ENCODE measurements at places on chromosomes 4 and X. TPM values are rescaled to one million over a fixed set of nuclear protein-coding genes. Genes with fewer than 3 reads are reported as not detected.

DNA sequence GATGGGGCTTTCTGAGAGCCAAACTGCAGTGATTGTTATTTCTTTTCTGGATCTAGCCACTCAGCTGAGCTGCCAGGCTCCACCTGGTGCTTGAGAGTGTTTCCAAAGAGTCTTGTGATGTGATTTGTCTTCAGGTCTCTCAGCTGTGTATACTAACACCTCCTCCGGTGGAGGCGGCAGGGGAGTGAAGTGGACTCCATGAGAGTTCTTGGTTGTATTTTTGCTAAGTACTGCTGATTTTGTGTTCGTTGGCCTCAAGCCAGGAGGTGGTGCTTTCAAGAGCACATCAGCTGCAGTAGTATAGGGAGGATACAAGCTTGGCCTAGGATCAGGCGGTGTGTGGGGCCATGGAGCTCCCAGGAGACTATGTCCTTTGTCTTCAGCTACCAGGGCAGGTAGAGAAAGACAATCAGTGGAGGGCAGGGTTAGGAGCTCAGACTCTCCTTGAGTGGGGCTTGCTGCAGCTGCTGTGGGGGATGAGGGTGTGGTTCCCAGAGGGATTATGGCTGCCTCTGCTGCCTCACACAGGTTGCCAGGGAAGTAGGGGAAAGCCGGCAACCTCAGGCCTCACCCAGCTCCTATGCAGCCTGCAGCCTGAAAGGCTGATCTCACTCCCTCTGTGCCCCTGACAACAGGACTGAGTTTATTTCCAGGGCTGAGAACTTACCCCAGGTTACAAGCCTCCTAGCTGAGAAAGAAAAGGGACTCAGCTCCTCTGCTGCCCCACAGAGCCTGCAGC is 62.4 kb downstream of the NPFFR2 start:
- no peaks in the 10 kb centered on the region for H3K4me1 ChIP-seq
- no peaks in the 10 kb centered on the region for H3K36me3 ChIP-seq
- peak; percentile 4 for DNase-seq

DNA sequence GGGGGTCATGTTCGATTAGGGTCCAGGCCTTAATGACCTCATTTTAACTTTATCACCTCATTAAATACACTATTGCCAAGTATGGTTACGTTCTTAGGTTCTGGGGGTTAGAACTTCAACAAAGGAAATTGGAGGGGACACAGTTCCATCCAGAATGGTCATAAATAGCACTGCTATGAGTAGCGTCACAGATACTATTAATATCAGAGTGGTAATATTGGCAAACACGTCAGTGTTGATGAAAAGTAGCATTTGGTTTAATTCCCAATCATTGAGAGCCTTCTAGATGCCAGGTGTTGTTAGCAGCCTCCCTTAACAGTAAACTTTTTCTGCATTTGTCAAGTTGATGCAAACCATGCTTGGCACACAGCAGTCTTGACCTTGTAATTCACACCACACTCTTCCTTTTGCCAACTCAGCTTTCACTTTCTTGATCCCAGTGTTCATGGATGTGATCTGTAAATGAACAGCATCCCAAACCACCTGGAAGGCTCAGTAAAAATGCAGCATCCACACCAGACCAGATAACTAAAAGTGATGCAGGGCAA is 912.5 kb upstream of the TENM3 start:
- H3K27ac ChIP-seq = no peak overlapping the region
- DNase-seq = no peak
- no peak overlapping the region for H3K4me3 ChIP-seq
- H3K4me1 ChIP-seq = no peaks in the 10 kb centered on the region
- H3K36me3 ChIP-seq = no peaks in the 10 kb centered on the region
- H3K27me3 ChIP-seq = no peaks in the 10 kb centered on the region

NIPAL1 gene
- 2.2 TPM for total RNA-seq

FGA gene
- total RNA-seq = 0.49 TPM

DNA sequence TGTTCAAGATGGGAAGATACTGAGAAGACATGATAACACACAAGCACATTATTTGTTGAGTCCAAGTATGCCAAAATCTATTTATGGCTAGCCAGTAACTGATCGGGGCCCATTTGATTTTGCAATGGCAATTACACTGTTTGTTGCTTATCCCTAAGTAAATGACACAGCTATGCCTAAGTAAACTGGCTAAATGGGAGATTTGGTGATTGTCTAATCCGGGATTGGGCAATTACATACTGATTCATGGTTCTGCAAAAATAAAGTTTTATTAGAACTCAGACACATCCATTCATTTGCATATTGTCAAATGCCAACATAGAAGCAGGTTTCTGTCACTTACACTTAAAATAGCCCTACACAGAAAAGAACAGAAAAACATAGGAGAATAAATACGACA is 140.2 kb upstream of the TBL1X start:
- H3K27me3 ChIP-seq = peaks cover 8% of the 10 kb centered on the region
- no peaks in the 10 kb centered on the region for H3K4me1 ChIP-seq
- H3K27ac ChIP-seq = no peak overlapping the region
- DNase-seq = no peak
- no peaks in the 10 kb centered on the region for H3K36me3 ChIP-seq

NLRP2B gene
- total RNA-seq = 0.04 TPM

DNA sequence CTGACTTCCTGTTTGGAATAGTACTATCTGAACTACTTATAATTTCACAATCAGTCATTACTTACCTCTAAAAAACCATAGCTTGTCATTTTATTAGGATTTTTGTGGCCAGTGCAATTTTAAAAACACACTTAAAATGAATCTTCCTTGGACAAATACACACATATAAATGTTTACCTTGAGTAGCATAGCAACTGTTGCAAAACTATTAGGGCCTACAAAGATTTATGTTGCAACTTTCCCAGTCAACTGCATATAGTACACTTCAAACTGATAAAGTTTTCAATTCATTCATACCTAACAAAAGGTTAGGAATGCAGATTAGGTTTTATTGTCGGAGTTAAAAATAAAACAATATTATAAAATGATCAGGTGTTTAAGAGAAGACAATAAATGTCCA is 193.0 kb downstream of the PDGFC start:
- no peak overlapping the region for H3K4me3 ChIP-seq
- H3K4me1 ChIP-seq = peaks cover 6% of the 10 kb centered on the region
- no peaks in the 10 kb centered on the region for H3K27me3 ChIP-seq
- H3K36me3 ChIP-seq = no peaks in the 10 kb centered on the region

DNA sequence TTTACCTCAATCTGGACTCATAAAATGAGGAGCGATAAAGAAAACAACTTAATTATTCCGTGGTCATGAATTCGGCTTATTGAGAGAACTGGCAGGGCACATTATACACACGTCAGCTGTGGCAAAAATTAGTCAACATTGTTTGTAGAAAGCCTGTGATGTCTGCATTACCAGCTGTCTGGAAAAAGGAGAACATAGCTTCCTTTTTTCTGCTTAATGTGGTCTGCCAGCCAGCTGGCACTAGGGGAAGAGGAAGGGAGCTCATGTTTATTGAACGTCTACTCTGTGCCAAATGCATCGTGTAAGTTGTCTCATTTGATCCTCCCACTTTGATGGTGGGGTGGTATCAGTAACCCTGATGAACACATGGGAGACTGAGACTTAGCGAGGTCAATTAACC is 367.6 kb downstream of the ARHGAP24 start:
- peak; percentile 94 for DNase-seq

DNA sequence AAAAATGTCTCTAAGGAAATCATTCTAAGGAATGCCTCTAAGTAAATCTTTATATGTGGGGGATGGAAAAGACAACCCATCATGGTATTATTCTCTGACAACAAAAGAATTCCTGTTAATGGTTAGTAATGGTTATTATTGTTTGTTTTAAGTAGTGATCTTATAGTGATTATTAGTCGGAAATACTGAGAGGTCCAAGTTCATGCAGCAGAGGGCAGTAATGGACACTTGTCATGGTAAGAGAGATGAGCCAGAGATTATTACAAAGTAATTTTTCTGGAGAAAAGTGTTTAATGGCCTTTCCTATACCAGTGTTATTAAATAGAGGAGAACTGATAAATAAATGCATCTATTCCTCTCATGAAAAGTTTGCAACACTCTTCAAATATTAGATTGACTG is 8.1 kb upstream of the DKK2 start:
- H3K36me3 ChIP-seq = no peaks in the 10 kb centered on the region
- no peaks in the 10 kb centered on the region for H3K27me3 ChIP-seq
- no peak overlapping the region for H3K4me3 ChIP-seq

VCX3B gene
- total RNA-seq = not detected

GRCh38 chrX:12583543-12583942 is 207.7 kb upstream of the PRPS2 start:
- H3K4me1 ChIP-seq = no peaks in the 10 kb centered on the region
- H3K27ac ChIP-seq = no peak overlapping the region

GRCh38 chr4:66178906-66179305 is 508.6 kb upstream of the EPHA5 start:
- no peaks in the 10 kb centered on the region for H3K4me1 ChIP-seq
- H3K36me3 ChIP-seq = no peaks in the 10 kb centered on the region
- no peak for DNase-seq
- no peak overlapping the region for H3K27ac ChIP-seq

DNA sequence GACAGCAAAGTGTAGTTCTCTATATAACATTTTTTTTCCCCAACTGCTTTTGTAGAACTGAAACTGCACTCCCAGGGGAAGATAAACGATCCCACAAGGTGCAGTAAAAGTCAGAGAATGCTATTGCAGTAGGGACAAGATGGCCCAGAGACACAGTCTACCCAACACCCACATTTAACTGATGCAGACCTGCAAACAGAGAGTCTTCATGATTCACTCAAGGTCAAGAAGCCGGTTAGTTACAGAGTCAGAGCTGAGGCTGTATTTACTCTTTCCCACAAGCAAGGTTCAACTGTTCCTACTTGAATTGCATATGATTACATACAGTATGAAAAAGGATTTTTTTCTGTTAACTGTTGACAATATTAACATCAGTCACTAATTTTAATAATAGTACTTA is 654.6 kb downstream of the IL1RAPL1 start:
- H3K36me3 ChIP-seq = no peaks in the 10 kb centered on the region
- no peak overlapping the region for H3K4me3 ChIP-seq
- H3K27me3 ChIP-seq = peaks cover 3% of the 10 kb centered on the region
- no peaks in the 10 kb centered on the region for H3K4me1 ChIP-seq

SPP1 gene
- 238 TPM for total RNA-seq

GRCh38 chr4:96525898-96526297 is 686.0 kb downstream of the PDHA2 start:
- no peaks in the 10 kb centered on the region for H3K36me3 ChIP-seq
- no peaks in the 10 kb centered on the region for H3K4me1 ChIP-seq
- H3K27me3 ChIP-seq = no peaks in the 10 kb centered on the region
- H3K4me3 ChIP-seq = no peak overlapping the region
- DNase-seq = no peak

ZCCHC18 gene
- total RNA-seq = 2.3 TPM

DNA sequence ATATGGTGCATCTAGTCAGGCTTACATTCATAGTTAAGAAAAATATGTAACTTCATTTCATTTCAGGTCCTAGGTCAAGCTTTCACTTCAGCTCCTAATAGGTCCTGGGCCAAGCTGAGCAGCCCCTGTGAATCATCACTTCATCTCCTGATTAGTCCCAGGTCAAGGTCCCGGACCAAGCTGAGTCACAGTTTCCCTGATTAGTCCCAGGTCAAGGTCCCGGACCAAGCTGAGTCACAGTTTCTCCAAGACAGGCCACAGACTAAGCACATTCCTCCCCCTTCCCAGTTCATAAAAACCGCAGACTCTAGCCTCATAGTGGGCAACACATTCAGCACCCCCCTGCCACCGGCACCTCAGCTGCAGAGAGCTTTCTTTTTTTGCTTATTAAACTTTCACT is 1331.8 kb downstream of the PCDH19 start:
- H3K4me1 ChIP-seq = no peaks in the 10 kb centered on the region
- H3K27me3 ChIP-seq = peaks cover 2% of the 10 kb centered on the region
- DNase-seq = no peak
- no peaks in the 10 kb centered on the region for H3K36me3 ChIP-seq
- H3K4me3 ChIP-seq = no peak overlapping the region
- no peak overlapping the region for H3K27ac ChIP-seq

DNA sequence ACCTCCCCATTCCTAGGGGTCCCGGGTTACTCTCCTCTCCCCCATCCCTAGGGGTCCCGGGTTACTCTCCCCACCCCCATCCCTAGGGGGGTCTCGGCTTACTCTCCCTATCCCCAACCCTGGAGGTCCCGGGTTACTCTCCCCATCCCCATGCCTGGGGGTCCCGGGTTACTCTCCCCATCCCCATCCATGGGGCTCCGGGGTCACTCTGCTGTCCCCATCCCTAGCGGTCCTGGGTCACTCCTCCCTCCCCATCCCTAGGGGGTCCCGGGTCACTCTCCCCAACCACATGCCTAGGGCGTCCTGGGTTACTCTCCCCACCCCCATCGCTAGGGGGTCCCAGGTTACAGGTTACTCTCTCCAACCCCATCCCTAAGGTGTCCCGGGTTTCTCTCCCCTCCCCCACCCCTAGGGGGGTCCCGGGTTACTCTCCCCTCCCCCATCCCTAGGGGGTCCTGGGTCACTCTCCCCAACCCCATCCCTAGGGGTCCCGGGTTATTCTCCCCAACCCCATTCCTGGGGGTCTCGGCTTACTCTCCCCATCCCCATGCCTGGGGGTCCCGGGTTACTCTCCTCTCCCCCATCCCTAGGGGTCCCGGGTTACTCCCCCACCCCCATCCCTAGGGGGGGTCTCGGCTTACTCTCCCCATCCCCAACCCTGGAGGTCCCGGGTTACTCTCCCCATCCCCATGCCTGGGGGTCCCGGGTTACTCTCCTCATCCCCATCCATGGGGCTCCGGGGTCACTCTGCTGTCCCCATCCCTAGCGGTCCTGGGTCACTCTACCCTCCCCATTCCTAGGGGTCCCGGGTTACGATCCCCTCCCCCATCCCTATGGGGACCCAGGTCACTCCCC is 821 bp downstream of the ASMTL start:
- no peak overlapping the region for H3K27ac ChIP-seq
- H3K4me3 ChIP-seq = peak overlapping the region; percentile 90
- H3K36me3 ChIP-seq = no peaks in the 10 kb centered on the region
- peaks cover 2% of the 10 kb centered on the region for H3K27me3 ChIP-seq
- DNase-seq = peak; percentile 45

TEX11 gene
- not detected for total RNA-seq

ATP2B3 gene
- total RNA-seq = 0.18 TPM

DNA sequence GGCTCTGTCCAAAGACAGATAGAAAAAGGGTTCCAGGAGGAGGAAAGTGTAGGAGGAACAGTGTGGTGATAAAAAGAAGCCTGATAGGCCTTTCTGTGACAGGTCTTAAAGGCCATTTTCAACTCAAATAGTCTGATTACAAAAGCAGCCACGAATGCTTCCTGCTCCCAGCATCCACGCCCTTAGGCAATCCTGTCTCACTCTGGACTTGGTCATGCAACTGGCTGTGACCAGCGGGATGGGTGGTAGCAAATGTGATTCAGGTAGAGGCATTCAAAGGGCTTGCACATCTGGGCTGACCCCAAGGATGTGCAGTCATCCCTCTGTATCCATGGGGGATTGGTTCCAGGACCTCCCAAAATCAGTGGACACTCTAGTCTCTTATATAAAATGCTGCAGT is 14.4 kb upstream of the SEPSECS start:
- no peak for DNase-seq
- H3K4me3 ChIP-seq = no peak overlapping the region
- no peak overlapping the region for H3K27ac ChIP-seq
- peaks cover 6% of the 10 kb centered on the region for H3K36me3 ChIP-seq
- peaks cover 7% of the 10 kb centered on the region for H3K4me1 ChIP-seq

FHDC1 gene
- total RNA-seq = 3.6 TPM
